ENCODE measurements at places on chromosomes 12 and 14.

- DNase-seq, result no peak
Observed at GRCh38 chr14:95404583-95404982, 84.9 kb upstream of the CLMN start.

DNA sequence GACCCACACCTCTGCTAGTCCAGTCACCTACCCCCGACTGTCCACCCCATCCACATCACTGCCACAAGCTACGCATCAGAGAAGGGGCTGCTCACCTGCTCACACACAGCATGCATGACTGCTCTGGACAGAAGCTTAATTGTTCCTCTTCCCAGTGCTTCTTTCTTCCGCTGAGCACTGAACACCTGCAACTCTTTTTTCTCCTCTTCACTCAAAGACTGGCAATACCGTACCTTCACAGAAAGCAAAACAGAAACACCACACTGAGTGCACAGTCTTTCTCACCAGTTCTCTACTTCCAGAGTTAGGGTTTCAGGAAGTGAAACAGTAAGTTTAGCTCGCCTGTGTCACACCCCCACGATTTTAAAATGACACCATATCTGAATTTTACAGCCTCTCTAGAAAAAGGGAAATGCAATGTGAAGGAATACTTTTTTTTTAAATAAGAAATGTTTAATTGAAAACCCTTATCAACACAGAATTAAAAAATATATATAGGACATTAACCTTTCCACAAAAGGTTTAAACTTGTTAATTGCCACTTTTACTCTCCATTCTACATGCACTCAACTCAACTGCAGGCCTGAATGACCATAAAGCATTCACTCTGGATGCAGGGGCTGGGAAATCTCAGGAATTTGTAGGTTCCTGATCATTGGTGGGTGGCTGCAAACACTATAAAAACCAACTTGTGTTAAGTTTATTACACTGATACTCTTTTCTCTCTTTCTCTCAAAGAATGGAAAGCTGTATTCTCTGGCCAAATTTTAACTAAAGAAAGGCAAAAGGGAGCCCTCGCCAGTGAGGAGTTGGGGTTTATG, 120.0 kb downstream of the PRICKLE1 start:
- no peak for DNase-seq

DNA sequence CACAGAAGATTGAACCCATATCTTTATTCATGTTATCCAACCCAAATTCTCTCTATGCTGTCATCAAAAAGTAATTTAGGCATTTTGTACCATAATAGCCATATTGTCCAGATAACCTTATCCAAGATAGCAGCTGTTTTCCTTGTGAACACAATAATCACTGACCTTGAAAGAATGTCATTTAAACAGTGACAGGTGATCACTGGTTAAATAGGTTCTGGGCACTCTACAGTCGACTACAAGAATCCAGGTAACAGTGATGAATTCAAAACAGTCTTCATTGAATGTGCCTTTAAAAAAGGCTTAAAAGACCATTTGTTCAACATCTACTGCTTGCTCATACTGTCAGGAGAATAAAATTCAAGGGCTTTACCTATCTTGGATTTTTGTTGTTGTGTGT, 4.6 kb upstream of the SPX start:
- DNase-seq, result no peak

- DNase-seq, result no peak
Observed at GRCh38 chr14:54785778-54786770, 116.6 kb downstream of the GCH1 start.

DNA sequence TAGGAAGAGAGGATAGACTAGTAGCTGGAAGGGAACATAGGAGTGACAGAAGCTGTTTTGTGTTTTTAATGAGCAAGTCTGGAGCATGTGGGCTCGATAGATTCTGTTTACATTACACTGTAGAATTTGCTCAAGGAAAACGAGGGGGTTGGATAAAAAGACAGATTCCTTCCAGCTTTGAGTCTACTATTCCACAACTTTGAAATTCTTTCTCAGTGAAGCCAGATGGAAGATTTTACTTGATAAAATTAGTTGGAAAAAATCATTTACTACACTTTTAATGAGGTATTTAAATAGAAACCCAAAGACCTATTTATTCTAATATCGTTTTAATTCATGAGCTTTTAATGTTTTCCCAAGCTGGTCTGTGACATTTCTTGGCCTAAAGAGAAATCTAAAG, 19.5 kb upstream of the EPS8 start:
- no peak for DNase-seq

DNA sequence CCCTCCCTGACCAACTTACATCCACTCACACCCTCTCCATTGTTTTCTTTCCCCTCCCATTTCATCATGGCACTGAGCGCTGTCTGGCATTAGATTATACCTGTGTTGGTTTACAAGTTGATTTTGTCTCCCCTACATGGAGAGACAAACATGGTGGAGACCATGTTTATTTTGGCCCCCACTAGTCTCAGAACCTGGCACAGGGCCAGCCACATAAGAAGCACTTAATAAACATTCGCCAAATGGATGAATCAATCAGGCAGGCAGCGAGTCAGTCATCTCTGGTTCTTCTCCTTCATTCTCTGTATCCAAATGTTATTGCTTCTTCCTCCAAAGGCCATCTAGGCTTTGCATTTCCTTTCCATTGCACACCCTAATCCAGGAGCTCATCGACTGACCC, 177.4 kb downstream of the DPF3 start:
- no peak for DNase-seq
